T-helper 17 cell (primary cell): ENCODE measurements at places on chromosomes 12 and 14. TPM values are rescaled to one million over a fixed set of nuclear protein-coding genes. Genes with fewer than 3 reads are reported as not detected.

- H3K27ac ChIP-seq: peak overlapping the region; percentile 94
- H3K4me3 ChIP-seq: no peak overlapping the region
- no peaks in the 10 kb centered on the region for H3K36me3 ChIP-seq
These were observed 63.2 kb upstream of the PNMA1 start for GRCh38 chr14:73777420-73777819.

DNA sequence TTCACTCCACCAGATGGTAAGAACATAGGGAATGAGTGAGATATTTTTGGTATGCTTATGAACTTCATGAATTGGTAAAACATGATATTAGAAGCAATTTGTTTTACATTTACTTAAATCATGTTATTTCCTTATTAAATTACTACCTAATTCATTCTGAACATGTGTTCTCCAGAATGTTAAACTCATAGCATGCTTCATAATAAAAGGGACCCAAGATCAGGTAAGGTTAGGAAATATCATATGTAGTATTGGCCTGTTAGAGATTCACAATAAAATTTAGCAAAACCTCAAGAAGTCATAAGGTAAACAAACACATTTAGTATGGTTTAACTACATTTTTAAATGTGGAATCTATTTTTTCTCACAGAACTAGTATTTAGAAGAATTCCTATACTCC lies 28.2 kb downstream of the PTPRQ start:
- no peaks in the 10 kb centered on the region for H3K4me1 ChIP-seq
- no peaks in the 10 kb centered on the region for H3K36me3 ChIP-seq
- DNase-seq: no peak
- no peaks in the 10 kb centered on the region for H3K27me3 ChIP-seq

DNA sequence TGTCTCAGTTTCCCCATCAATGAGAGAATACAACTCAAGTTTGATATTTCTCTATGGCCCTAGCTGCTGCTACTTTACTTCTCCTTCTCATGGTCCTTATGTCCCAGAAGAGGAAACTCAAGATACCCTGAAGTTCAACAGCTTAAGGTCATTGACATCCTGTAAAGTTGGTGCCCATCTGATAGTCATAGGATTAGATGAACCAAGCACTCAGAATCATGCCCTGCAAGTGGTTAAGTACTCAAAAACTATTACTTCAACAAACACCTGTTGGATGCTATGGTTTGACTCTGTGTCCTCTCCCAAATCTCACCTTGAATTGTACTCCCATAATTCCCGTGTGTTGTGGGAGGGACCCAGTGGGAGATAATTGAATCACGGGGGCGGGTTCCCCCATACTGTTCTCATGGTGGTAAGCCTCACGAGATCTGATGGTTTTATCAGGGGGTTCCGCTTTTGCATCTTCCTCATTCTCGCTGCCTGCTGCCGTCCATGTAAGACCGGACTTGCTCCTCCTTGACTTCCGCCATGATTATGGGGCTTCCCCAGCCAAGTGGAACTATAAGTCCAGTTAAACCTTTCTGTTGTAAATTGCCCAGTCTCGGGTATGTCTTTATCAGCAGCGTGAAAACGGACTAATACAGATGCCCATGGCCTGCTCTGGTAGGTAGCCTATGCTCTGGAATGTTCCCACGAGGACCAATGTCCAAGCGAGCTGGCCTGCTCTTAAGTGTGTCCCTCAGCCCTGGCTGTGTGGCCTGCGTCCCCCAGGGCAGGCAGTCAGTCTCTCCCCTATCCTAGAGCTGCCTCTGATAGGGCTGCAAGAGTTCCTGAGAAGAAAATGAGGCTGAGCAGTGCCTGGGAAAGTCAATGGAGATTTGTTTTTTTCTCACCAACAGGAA lies 18.1 kb downstream of the CAMKK2 start:
- H3K4me1 ChIP-seq: peaks cover 8% of the 10 kb centered on the region
- no peak overlapping the region for H3K4me3 ChIP-seq
- no peaks in the 10 kb centered on the region for H3K27me3 ChIP-seq
- peak overlapping the region; percentile 56 for H3K27ac ChIP-seq
- DNase-seq: no peak

The E2F7 gene
- 0.10 TPM for total RNA-seq

- H3K27me3 ChIP-seq: no peaks in the 10 kb centered on the region
- no peak overlapping the region for H3K27ac ChIP-seq
- no peak overlapping the region for H3K4me3 ChIP-seq
- H3K4me1 ChIP-seq: no peaks in the 10 kb centered on the region
- no peaks in the 10 kb centered on the region for H3K36me3 ChIP-seq
These were observed 230.3 kb upstream of the PRICKLE1 start for GRCh38 chr12:42819846-42820245.
